ENCODE measurements at places on chromosomes 11 and 22. TPM values are rescaled to one million over a fixed set of nuclear protein-coding genes. Genes with fewer than 3 reads are reported as not detected.

The PANX3 gene
- not detected for total RNA-seq

The CHRDL2 gene
- not detected for total RNA-seq

The POTEH gene
- not detected for total RNA-seq

The PDGFD gene
- total RNA-seq = 73.8 TPM

The NUDT8 gene
- total RNA-seq = 5.0 TPM

The ACTN3 gene
- total RNA-seq = not detected

The GPHA2 gene
- total RNA-seq = not detected
